Thoracic aorta (tissue), 2 donors: ENCODE measurements at places on chromosomes 12 and 14.

GRCh38 chr12:116336542-116337065, 59.1 kb upstream of the MED13L start:
- no peak for DNase-seq

DNA sequence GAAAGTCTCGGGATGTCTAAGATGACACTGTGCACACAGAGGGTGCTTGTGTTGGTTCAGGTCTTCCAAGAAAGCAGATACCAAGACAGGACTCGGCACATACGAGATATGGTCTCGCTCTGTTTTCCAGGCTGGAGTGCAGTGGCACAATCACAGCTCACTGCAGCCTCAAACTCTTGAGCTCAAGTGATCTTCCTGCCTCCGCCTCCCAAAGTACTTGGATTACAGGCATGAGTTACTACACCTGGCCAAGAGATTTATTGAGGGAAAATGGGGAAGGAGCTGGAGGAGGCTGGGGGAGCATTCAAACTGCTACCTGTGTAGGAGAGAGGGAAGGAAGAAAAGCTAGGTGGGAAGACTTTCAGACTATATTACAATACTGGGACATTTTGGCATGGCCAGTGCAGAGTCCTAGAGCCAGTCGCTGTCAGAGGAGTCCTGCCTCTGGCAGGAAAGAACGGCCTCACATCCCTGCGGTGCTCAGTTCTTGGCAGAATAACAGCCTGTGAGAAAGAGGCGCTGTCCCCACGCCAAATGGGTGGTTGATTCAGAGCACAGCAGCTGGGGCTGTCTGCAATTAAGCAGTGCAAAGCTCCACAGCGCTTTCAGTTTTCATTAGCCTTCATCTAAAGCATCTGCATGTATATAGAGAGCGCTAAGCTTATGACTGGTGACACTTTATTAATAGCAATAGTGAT, 18.3 kb downstream of the SLC17A8 start:
- no peak for DNase-seq

DNA sequence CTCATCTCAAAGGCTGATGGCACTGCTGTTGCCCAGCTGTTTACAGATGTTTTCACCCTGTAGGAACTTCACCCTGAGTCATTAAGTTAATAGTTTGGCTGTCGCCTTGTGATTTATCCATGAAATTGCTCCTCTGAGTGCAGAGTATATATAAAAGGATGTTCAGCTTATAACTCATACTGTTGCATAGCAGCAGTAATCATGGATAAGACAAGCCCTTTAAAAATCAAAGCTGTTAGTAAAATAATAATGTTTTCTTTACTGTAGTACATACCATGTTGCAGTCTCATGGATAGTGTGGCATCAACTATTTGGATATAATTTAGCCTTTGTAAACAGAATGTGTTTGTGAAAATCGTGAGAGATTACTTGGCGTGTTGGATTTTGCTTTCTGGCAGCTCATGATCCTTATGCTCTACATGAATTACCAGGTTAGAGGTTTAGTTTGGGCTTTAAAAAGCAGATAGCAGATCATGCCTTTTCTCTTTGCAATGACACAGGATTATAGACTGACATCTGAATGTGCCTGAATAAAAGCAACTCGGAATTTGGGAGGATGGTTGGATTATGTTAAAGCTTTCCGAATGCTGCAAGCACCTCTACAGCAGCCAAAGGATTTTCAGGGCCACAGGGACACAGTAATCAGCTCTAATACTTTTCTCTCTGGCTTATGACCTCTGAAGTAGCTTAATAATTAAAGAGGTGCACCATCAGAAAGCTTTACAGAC, 279.7 kb upstream of the ATP2B1 start:
- no peak for DNase-seq

GRCh38 chr14:51786227-51786626, 74.2 kb upstream of the GNG2 start:
- DNase-seq, result no peak

GRCh38 chr14:82047777-82048470, 514.3 kb upstream of the SEL1L start:
- DNase-seq, result no peak

GRCh38 chr12:55548756-55549155, 646 bp upstream of the OR6C4 start:
- DNase-seq, result no peak

GRCh38 chr14:35341454-35341750, 49.2 kb downstream of the PSMA6 start:
- DNase-seq, result no peak

DNA sequence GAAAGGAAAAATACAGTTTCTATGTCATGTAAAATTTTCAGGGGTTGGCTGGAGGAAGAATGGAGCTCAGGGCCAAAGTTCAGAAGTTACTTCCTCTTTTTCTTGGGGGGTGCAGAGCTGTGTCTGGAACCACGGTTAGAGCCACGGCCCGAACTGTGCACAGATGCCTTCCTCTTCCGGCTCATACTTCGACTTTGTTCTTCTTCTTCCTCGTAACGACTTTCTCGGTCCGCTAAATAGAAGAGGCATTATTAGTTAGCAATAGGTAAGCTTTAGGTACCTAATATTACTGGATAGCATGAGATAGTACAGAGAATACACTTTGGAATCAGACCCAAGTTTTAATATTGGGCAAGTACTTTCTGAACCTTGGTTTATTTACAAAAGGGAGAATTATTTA, 31.2 kb downstream of the SUPT16H start:
- DNase-seq, result no peak

DNA sequence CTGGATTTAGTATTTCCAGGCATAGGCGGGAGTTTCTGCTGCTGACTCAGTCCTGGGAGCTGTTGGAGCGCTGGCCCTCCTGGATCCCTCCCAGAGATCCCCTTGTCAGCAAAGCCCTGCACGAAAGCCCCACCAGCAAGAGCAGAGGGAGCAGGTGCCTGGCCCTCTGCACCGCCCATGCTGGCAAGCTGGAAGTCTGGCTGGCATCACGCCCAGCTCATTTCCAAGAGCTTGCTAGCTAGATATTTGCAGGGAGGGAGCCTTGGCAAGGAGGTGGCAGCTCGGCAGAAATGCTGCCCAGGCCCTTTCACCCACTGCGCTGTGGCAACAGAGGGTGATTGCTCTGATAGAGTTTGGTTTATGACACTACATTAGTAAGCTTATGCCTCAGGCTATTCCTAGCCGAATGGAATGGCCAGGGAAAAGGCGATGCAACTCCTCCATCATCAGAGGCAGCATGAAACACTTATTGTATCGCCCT, 193.9 kb downstream of the EMP1 start:
- DNase-seq, result peak; percentile 79

DNA sequence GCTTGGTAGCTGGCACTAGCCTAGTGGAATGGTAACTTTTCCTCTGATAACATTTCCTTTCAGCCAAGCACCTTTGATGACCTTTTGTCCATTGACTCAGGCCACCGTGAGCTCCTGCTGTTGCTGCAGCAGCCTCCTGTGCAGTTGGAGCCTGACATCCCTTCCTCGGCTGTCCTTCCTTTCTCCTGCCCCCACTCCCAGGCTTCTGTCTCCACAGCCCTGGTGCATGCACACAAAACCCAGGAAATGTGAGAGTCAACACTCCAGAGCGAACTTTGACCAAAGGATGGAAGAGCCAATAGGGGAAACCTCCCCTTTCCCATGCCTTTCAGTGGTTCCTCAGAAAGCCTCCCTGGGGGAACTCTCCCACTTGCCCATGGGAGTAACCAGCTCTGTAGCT, 115.0 kb downstream of the TMEM260 start:
- no peak for DNase-seq

GRCh38 chr12:52708010-52708409, 4.7 kb upstream of the KRT77 start:
- DNase-seq, result no peak

DNA sequence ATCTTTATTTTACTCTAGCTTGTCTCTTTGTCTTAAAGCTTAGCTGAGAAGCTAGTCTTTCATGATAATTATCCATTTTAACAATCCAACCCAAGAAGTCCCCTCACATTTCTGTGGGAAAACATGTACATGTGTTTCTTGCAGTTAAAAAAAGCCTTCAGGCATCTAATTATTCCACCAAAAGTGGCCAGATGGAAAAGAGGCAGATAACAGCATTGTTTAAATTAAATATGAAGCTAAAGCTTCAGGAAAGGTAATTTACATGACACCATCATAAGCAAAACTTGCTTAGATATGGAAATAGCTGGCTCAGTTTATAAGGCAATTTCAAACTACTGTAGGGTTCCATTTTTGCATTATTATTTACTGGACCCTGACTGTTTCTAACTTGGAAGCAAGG, 175.4 kb downstream of the UNC79 start:
- no peak for DNase-seq

DNA sequence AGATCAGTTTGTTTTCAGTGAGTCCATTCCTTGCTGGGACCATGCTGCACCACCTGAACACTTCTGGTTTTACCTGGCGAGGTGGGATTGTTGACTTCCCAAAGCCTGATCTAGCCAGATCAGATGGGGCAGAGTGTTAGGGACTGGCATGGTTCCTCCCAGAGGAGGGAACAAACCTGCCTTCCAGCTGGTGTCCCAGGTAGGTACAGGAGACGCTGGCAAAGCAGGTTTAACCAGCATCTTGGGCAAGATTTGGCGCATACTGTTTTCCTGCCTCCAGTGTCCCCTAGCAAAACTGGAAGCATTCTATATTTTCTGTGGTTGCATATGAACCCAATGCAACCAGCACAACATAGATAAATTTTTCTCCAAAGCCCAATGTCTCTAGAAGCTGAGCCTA, 14.6 kb upstream of the FOS start:
- DNase-seq, result no peak
